ENCODE measurements at places on chromosomes 16 and 17. TPM values are rescaled to one million over a fixed set of nuclear protein-coding genes. Genes with fewer than 3 reads are reported as not detected.
A peak's percentile ranks its signal among the peaks of the same experiment; 100 is the strongest.

DNA sequence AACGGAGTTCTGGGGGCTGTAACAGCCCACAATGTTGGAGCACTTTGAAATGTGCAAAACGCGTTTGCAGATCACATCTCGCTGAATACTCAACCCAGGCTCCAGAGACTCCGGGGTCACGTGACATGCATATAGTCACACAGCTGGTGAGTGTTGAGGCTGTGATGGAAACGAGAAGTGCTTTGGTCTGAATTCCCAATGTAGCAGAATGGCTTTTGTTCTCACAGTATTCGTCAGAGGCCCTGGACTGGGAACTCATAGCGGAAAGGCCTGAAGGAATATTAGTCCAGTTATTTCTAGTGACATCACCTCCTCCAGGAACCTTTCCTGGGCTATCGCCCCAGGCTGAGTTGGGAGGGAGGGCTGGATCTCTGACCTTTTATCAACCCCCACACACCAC lies 95.8 kb upstream of the CRHR1 start:
- DNase-seq = no peak
- H3K4me1 ChIP-seq = peaks cover 2% of the 10 kb centered on the region
- no peak overlapping the region for H3K4me3 ChIP-seq
- peaks cover 51% of the 10 kb centered on the region for H3K27me3 ChIP-seq
- peaks cover 3% of the 10 kb centered on the region for H3K36me3 ChIP-seq
- no peak overlapping the region for H3K27ac ChIP-seq

GRCh38 chr16:50671644-50672260 lies 9.4 kb downstream of the SNX20 start:
- peak overlapping the region; percentile 57 for H3K4me3 ChIP-seq
- peak overlapping the region; percentile 83 for H3K27ac ChIP-seq
- no peaks in the 10 kb centered on the region for H3K27me3 ChIP-seq
- H3K36me3 ChIP-seq = peaks cover 14% of the 10 kb centered on the region
- no peak for DNase-seq

- H3K27ac ChIP-seq = no peak overlapping the region
- no peak overlapping the region for H3K4me3 ChIP-seq
Observed at GRCh38 chr17:57078274-57078673, 6.8 kb upstream of the AKAP1 start.

DNA sequence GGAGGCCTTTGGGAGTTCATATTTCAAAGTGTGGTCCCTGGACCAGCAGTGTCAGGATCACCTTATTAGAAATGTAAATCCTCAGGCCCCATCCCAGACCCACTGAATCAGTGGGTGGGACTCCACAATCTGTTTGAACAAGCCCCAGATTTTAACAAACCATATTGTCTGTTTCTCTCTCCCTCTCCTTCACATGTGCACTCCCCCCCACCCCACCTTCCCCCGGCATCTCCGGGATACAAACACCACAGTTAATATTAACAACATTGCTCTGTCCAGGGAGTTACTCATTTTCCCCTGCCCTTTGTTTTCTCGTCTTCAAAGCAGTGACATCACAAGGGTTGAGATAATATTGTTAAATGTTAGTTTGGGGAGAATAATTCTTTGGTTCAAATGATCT lies 127.3 kb downstream of the KATNIP start:
- H3K36me3 ChIP-seq = peaks cover 16% of the 10 kb centered on the region
- H3K4me3 ChIP-seq = no peak overlapping the region
- no peaks in the 10 kb centered on the region for H3K4me1 ChIP-seq
- H3K27me3 ChIP-seq = no peaks in the 10 kb centered on the region

ADAD2 gene
- not detected for total RNA-seq

PIGS gene
- total RNA-seq = 50.9 TPM

MGAT5B gene
- 0.55 TPM for total RNA-seq

GRCh38 chr17:67111327-67111726 lies 67.0 kb downstream of the CACNG1 start:
- peaks cover 25% of the 10 kb centered on the region for H3K36me3 ChIP-seq
- DNase-seq = no peak
- peaks cover 2% of the 10 kb centered on the region for H3K4me1 ChIP-seq
- H3K27me3 ChIP-seq = no peaks in the 10 kb centered on the region
- no peak overlapping the region for H3K4me3 ChIP-seq
- H3K27ac ChIP-seq = no peak overlapping the region

CD300E gene
- 0.81 TPM for total RNA-seq

IL21R gene
- 17.6 TPM for total RNA-seq

DHX38 gene
- total RNA-seq = 122 TPM

- H3K36me3 ChIP-seq = no peaks in the 10 kb centered on the region
- no peak overlapping the region for H3K4me3 ChIP-seq
- DNase-seq = no peak
- H3K27ac ChIP-seq = no peak overlapping the region
Observed at GRCh38 chr16:60553090-60553757, 1483.0 kb downstream of the CDH8 start.

DNA sequence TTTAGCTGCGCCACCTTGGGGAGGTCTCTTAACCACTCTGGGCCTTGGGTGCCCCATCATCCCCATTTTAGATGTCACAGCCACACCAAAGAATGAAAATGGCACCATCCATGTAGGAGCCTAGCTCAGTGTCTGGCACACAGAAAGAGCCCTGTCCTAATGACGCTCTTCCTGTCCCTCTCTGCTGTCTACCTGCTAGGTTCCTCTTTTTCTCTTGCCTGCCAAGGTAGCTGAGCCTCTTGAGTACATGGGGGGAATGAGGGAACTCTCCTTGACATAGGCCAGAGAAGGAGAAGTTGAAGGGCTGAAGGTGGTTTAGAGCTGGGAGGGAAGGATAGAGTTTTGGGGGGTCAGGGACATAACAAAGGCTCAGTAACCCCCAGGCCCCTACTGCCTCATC lies 1.8 kb downstream of the RUNDC3A start:
- peaks cover 4% of the 10 kb centered on the region for H3K36me3 ChIP-seq
- H3K4me3 ChIP-seq = peak overlapping the region; percentile 72
- DNase-seq = no peak
- no peak overlapping the region for H3K27ac ChIP-seq

LRRC46 gene
- total RNA-seq = 0.99 TPM

- H3K36me3 ChIP-seq = no peaks in the 10 kb centered on the region
- H3K4me1 ChIP-seq = no peaks in the 10 kb centered on the region
- H3K27ac ChIP-seq = no peak overlapping the region
- no peak overlapping the region for H3K4me3 ChIP-seq
- no peak for DNase-seq
Observed at GRCh38 chr17:73390221-73390620, 78.4 kb upstream of the CDC42EP4 start.

GRCh38 chr16:89869911-89870310 lies 3.5 kb upstream of the TCF25 start:
- no peaks in the 10 kb centered on the region for H3K27me3 ChIP-seq
- no peak overlapping the region for H3K27ac ChIP-seq
- H3K4me1 ChIP-seq = peaks cover 14% of the 10 kb centered on the region

DNA sequence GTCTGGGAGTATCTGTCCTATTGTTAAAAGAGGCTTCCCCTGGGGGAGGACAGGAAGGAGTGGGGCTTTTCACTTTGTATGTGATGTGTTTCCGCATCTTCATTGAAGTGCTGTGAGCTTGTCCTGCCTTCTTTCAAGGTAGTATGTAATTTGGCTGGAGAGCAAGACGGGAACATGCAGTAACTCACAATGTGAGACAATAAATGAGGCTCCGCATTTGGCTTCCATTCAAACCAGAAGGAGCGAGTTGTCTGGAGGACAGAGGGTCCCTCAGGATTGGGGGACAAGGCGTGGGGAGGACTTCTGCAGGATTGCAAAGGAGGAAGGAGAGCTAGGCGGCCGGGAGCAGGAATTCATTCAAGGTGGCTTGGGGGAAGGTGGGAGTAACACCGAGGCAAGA lies 203.5 kb downstream of the RBFOX3 start:
- H3K4me3 ChIP-seq = no peak overlapping the region
- peaks cover 3% of the 10 kb centered on the region for H3K4me1 ChIP-seq
- peaks cover 67% of the 10 kb centered on the region for H3K27me3 ChIP-seq
- H3K36me3 ChIP-seq = peaks cover 5% of the 10 kb centered on the region

GRCh38 chr17:69900829-69901228 lies 174.2 kb upstream of the KCNJ16 start:
- no peak for DNase-seq
- no peaks in the 10 kb centered on the region for H3K4me1 ChIP-seq
- no peak overlapping the region for H3K27ac ChIP-seq
- H3K4me3 ChIP-seq = no peak overlapping the region
- H3K27me3 ChIP-seq = no peaks in the 10 kb centered on the region

- H3K27me3 ChIP-seq = peaks cover 22% of the 10 kb centered on the region
- DNase-seq = peak; percentile 19
- H3K4me3 ChIP-seq = no peak overlapping the region
- H3K4me1 ChIP-seq = peaks cover 3% of the 10 kb centered on the region
- H3K36me3 ChIP-seq = peaks cover 2% of the 10 kb centered on the region
Observed at GRCh38 chr16:21083729-21084268, 66.8 kb downstream of the DNAH3 start.

ELOB gene
- total RNA-seq = 131 TPM

DNA sequence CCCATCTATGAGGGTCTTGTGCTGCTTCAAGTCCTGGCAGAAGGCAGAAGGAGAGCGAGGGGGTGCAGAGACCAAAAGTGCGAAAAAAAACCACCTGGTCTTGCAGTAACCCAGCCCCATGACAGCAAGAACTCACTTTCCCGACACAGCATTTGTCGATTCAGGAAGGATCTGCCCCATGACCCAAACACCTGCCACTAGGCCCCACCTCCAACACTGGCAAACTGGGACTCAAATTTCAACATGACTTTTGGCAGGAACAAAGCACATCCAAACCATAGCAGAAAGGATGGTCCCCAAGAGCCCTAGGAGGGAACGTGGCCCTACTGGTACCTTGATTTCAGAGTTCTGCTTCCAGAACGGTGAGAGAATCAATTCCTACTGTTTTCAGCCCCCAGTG lies 34.7 kb upstream of the KLHDC4 start:
- no peaks in the 10 kb centered on the region for H3K27me3 ChIP-seq
- H3K4me3 ChIP-seq = no peak overlapping the region
- DNase-seq = no peak
- no peak overlapping the region for H3K27ac ChIP-seq

- H3K27ac ChIP-seq = peak overlapping the region; percentile 91
- H3K4me1 ChIP-seq = peaks cover 30% of the 10 kb centered on the region
- H3K36me3 ChIP-seq = no peaks in the 10 kb centered on the region
- H3K27me3 ChIP-seq = peaks cover 4% of the 10 kb centered on the region
Observed at GRCh38 chr17:49850772-49851386, 3.0 kb upstream of the TAC4 start.

- peaks cover 32% of the 10 kb centered on the region for H3K4me1 ChIP-seq
- no peaks in the 10 kb centered on the region for H3K27me3 ChIP-seq
- peak; percentile 24 for DNase-seq
- peak overlapping the region; percentile 61 for H3K4me3 ChIP-seq
- H3K27ac ChIP-seq = peak overlapping the region; percentile 96
Observed at GRCh38 chr17:17749921-17750320, 68.7 kb downstream of the RAI1 start.

SRCIN1 gene
- 0.26 TPM for total RNA-seq

DNA sequence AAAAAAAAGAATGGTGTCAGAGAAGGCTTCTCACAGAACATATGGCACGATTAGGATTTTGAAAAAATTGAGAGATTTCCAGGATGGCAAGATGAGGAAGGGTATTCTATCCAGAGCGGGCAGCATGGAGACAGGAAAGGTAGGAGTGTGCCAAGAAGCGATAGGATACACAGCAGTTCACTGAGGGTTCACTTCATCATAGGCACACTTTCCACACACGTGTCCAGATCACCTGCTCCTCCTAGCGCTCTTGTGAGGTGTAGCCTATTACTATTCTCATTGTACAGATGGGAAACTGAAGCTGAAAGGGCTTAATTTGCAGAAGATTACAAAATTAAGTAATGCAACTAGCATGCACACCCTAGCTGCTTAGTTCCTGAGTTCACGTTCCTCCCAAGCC lies 6.2 kb upstream of the ELAC2 start:
- peaks cover 14% of the 10 kb centered on the region for H3K4me1 ChIP-seq
- no peak overlapping the region for H3K27ac ChIP-seq
- H3K4me3 ChIP-seq = no peak overlapping the region
- H3K36me3 ChIP-seq = peaks cover 2% of the 10 kb centered on the region
- peaks cover 19% of the 10 kb centered on the region for H3K27me3 ChIP-seq
- no peak for DNase-seq

- no peaks in the 10 kb centered on the region for H3K4me1 ChIP-seq
- DNase-seq = no peak
- no peaks in the 10 kb centered on the region for H3K27me3 ChIP-seq
Observed at GRCh38 chr16:51816929-51817328, 665.9 kb upstream of the SALL1 start.

DNA sequence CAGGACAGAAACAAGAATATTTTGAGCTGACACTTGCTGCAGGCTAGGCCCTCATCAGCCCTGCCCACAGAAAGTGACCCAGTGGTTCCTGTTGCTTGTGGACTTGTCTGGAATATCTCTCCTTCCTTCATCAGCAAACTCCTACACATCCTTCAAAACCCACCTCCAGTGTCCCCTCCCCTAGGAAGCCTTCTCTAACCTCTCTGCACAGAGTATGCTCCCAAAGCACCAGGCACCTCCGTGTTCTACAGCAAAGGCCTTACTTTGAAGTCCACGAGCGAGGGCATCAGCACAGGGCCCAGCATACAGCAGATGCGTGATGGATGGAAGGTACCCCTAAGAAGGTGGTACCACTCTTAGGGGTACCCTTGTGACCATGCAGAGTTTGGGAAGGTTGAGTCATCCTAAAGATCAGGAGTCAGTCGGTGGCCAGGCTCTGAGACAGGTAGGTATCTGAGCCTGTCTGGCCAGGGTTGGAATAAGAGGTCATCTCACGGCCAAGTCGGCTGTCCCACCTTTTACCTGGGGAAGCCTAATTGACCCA lies 2.0 kb downstream of the CCDC102A start:
- peak overlapping the region; percentile 85 for H3K4me3 ChIP-seq
- H3K36me3 ChIP-seq = peaks cover 2% of the 10 kb centered on the region
- peaks cover 77% of the 10 kb centered on the region for H3K4me1 ChIP-seq
- no peaks in the 10 kb centered on the region for H3K27me3 ChIP-seq
- no peak for DNase-seq
- H3K27ac ChIP-seq = peak overlapping the region; percentile 94

DNA sequence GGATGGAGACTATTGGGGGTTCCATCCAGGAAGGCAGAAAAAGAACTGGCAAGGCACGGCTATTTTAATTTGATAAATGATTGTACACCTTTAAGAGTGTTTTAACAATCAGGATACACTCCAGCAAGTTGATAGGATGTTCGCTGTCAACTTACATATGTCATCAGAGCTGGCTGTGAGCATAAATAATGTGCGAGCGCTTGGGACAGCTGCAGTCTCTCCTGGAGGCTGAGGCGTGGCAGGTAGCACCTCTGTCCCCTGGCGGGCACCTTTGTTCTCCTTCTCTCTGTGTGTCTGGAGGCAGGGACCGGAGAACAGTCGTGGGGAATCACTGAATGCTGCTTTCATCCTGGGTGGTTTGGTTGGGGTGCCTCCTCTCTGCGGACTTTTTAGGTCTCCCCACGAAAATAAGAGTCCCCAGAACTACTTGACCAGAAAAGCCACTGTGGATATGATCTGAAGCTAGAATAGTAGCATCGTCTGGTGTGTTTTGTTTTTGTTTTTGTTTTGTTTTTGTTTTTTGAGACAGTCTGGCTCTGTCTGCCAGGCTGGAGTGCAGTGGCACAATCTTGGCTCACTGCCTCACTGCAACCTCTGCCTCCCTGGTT lies 9.4 kb downstream of the BAHCC1 start:
- H3K4me1 ChIP-seq = peaks cover 10% of the 10 kb centered on the region
- peaks cover 96% of the 10 kb centered on the region for H3K27me3 ChIP-seq
- H3K4me3 ChIP-seq = no peak overlapping the region
- no peak overlapping the region for H3K27ac ChIP-seq

- peaks cover 43% of the 10 kb centered on the region for H3K27me3 ChIP-seq
- H3K4me1 ChIP-seq = no peaks in the 10 kb centered on the region
- H3K4me3 ChIP-seq = no peak overlapping the region
- DNase-seq = no peak
Observed at GRCh38 chr17:13337864-13338371, 263.8 kb downstream of the HS3ST3A1 start.

GRCh38 chr16:50208460-50208931 lies 55.4 kb downstream of the TENT4B start:
- H3K4me1 ChIP-seq = peaks cover 35% of the 10 kb centered on the region
- no peak for DNase-seq
- H3K27ac ChIP-seq = peak overlapping the region; percentile 53
- no peak overlapping the region for H3K4me3 ChIP-seq
